RPMI7951 (cell line): ENCODE measurements at places on chromosomes 1 and 21. TPM values are rescaled to one million over a fixed set of nuclear protein-coding genes. Genes with fewer than 3 reads are reported as not detected.
A peak's percentile ranks its signal among the peaks of the same experiment; 100 is the strongest.

The TBX19 gene
- 0.29 and 0.84 TPM in 2 replicates for total RNA-seq

The PLPPR5 gene
- 0.20 and 0.24 TPM in 2 replicates for total RNA-seq

The SH2D1B gene
- 0.10 and 0.12 TPM in 2 replicates for total RNA-seq

DNA sequence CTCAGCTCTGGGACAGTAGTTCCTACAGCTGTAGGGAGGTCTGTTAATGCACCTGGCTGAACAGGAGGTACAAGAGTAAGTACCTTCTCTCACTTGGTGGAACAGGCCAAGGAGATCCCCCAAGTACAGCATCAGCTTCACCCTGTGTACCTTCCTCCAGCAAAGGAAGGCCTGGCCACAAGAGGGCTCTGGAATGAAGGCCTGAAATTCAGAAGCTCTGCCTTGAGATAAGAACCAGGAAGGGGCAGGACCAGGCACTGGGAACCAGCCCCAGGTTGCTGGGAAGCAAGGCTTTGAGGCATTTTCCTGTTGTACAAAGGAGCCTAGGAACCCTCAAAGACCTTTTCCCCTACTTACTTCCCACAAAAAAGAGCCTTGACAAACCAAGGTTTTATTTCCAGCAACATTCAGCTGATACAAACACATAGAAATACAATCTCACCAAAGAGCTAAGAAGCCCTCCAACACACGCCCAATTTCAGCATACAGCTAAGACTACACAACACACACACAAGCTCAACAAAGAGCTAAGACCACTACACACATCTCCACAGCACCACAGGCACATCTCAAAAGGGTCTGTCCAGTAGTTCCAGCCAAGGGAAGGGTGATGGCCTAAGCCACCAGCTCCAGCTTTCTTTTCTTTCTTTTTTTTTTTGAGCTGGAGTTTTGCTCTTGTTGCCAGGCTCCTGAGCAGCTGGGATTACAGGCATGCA, 23.5 kb downstream of the F11R start:
- DNase-seq = peak; percentile 70

GRCh38 chr1:199945591-199945990, 81.9 kb upstream of the NR5A2 start:
- DNase-seq = no peak

GRCh38 chr21:46064870-46065214, 33.1 kb upstream of the COL6A2 start:
- DNase-seq = no peak

DNA sequence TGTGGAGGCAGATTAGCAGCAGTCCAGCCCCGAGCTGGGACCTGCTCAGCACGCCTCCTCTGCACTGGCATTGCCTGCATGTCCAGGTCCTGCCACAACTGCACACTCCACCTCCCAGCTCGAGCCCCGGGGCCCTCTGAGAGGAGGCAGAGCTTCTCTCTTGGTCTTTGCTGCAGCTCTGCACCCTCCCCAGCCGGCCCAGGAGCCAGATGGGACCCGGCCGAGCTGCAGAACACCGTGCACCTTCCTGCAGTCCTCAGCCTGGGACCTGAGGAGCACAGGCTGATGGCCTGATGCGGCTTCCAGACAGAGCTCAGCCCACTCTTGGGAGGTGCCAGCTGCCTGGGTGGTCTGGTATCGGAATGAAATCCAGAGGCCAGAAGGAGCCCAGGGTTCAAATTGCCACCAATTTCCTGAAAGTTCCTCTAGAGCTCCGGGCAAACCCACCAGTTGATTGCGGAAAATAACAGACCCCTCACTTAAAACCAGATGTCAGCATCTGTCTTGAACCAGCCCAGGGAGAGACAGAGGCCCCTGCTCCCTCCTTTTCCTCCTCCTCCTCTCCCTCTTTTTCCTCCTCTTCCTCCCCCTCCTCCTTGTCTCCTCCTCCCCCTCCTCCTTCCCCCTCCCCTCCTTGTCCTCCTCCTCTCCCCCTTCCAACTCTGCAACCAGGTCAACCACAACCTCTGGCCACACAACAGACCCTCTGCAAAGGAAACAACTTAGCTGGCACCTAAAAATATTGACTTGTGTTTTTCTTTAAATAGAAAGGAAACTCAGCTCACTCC, 10.6 kb upstream of the SPSB1 start:
- peak; percentile 30 for DNase-seq
